ENCODE measurements at places on chromosomes 2 and 18.

DNA sequence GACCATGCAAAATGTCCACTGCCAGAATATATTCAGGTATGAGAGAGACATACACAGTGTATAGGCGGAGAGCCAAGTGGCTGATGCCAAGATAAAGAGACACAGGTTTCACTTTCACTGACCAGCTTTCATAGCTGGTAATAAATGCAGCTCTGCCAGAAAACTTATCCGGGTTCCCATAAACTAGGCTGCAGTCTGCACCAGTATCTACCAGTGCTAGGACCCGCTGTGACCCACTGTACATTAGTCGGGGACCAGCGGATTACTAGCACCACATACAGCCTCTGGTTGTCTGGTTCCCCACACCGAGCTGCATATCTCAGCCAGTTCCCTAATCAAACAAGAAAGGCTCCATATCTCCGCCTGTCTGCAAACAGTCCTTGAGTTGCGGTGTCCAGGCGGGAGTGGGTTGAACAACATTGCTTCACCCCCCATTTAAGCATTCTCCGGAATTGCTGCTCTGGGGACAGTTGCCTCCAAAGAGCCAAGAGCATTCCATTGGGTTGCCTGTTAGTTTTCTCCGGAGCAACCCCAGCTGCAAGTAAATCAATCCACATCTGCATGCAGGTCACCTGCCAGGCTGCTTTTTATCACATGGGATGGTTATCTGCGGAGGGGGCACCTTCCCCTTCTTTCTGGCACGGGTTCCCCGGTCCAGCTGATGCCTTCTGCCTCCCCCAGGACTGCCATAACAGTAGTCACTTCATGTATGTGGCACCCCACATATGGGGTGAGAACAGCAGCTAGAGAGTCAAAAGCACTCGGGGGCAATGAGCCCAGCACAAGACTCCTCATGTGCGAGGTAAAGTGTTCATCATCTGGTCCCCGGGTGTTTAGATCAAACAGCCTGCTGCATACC, 18.0 kb upstream of the KLHL23 start:
- no peak for DNase-seq

- DNase-seq: no peak
Observed at GRCh38 chr18:48702346-48703027, 163.7 kb downstream of the CTIF start.

GRCh38 chr2:129302561-129303183, 676.8 kb upstream of the RAB6C start:
- no peak for DNase-seq

DNA sequence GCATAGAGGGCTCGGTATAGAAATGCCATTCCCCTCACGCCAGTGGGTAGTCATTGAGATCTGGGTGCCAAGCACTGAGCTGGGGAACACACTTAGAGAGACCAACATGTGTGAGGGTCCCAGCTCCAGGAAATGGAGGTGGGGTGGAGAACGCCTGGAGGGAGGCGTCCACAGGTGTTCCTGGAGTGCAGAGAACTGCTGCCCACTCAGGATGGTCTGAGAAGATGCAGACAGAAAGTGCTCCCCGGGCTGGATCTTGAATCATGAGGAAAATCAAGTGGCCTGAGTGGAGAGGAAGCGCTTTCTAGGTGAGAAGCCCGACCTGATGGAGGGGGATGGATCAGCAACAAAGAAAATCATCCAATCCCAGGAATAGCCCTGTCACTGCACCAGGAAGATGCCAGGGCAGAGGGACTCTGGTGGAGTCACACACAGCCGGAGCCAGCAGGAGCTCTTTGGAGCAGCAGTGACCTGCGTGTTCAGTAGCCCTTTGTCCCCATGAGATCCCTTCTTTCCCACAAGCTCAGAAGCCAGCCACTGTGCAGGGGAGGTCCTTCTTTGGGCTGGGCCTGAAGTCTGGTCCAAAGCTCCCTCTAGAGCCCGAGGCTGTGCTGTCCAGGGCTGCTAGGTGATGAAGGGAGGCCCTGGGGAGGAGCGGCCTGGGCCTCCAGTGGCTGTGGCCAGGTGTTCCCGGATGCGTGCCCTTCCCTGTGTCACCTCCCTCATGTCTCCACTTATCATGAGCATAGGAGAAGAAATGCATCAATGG, 112.3 kb downstream of the RNF144A start:
- no peak for DNase-seq

- DNase-seq: no peak
Observed at GRCh38 chr18:70172225-70172624, 33.3 kb downstream of the RTTN start.

GRCh38 chr2:75041226-75041625, 82.8 kb downstream of the POLE4 start:
- DNase-seq: no peak

- no peak for DNase-seq
Observed at GRCh38 chr18:26255695-26256622, 29.7 kb downstream of the TAF4B start.

- no peak for DNase-seq
Observed at GRCh38 chr2:112686348-112687217, 34.2 kb upstream of the NT5DC4 start.

DNA sequence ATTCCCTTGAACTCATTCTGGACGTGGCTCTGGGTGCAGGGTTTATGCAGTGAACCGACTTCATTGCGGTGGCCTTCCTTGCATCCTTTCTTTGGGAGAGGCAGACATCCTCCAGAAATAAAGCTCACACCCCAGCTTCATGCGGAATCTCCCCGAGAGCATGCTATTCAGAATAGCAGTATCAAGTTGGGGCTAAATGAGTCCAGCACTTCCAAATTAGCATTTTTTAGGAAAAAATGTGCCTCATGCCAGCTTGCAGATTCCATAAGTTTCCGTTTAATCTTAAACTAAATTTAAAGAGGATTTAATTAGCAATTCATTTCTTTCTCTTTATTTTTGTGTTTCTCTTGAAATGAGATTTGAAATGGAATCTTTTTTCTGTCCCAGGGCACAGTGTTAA, 107.4 kb upstream of the HDAC4 start:
- DNase-seq: no peak

- no peak for DNase-seq
Observed at GRCh38 chr2:8489751-8490150, 192.1 kb upstream of the ID2 start.

DNA sequence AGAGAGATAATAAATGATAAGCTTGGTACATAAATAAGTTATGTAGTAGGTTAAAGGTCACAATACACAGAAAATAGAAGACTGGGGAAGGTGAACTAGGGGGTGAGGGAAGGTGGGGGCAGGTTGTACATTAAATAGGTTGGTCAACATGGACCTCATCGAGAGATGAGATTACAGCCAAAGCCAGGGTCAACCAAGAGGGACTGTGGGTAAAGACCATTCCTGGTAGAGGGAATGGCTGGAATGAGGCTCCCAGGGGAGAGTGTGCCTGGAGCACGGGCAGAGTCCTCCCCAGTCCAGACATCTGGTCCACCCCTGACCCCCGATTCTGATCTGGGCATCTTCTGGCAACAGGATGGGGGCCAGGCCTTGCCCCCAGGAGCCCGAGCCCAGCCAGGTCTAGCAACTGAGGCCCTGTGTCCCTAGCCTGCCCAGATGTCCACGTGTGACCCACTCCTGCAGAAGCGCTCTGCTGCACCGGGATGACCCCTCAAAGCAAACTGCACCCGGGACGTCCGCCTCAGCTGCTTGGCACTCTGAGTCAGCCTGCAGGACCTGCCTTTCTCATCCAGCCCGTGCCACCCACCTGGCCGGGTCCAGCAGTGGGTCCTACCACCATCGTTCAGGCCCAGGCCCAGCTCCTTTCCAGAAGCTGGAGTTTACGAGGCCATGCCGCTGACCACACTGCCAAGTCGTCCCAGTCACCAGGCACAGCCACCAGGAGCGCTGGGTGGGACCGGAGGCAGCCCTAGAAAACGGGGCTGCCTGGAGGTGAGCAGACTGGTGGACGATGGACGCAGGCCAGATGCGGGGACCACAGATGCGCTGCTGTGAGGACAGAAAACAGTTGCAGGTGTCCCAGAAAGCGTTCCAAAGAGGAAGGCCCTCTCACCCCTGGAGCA, 56.2 kb upstream of the ID2 start:
- no peak for DNase-seq

DNA sequence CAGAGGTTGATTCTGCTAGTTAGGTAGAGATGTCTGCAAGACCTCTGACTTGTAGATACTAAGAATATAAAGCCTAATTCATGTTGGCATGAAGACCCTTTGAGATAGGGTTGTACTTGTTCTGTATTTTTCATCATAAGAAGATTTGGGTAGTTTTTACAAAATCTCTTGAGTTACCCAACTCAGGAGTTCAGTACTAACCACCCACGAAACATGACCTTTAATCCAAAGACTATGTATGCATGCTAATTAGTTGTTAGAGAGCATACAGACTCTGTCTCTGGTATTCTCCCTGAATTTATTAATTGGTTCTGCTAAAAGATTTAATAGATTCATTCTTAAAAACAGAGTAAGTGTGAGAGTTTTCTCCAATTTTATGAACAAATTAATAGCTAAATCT, 16.9 kb downstream of the PECR start:
- DNase-seq: no peak

GRCh38 chr2:241904011-241904718, 34.6 kb downstream of the RTP5 start:
- DNase-seq: no peak

DNA sequence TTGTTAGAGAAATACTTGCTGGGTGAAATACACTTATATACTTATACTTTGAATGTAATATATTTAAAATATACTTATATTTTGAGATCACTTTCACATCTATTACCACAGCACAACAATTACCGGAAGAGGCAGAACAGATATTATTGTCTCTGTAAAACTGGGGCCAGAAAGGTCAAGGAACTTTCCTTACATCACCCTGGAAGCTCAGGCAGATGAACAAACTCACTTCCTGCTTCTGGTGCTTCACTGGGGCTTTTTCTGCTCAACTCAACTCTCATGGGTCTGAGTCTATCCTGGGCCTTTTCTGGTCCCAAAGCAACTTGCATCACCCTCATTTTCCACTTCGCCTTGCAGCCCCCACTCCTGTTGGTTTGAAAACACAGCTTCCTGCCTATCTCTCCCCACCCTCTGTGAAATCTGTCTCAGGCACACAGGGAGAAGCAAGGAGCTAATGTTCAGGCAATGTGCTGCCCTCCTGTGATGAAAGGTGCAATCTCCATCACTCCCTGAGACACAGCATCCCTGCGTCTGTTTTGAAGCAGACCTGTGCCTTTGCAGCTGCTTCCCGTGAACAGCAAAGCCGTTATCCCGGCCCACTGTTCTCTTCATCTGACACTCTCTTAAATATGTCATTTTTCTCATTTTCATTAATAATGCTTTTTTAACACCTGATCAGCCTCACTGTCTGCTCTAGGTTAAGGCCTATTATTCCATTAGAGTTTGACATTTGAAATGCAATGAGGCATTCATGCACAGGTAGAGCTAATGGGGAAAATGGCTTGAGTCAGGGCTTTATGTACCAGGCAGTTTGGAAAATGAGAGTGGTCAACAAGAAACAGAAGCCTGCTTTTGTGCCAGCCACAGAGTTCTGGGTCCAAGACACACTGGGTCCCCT, 251.9 kb upstream of the CHAC2 start:
- no peak for DNase-seq

DNA sequence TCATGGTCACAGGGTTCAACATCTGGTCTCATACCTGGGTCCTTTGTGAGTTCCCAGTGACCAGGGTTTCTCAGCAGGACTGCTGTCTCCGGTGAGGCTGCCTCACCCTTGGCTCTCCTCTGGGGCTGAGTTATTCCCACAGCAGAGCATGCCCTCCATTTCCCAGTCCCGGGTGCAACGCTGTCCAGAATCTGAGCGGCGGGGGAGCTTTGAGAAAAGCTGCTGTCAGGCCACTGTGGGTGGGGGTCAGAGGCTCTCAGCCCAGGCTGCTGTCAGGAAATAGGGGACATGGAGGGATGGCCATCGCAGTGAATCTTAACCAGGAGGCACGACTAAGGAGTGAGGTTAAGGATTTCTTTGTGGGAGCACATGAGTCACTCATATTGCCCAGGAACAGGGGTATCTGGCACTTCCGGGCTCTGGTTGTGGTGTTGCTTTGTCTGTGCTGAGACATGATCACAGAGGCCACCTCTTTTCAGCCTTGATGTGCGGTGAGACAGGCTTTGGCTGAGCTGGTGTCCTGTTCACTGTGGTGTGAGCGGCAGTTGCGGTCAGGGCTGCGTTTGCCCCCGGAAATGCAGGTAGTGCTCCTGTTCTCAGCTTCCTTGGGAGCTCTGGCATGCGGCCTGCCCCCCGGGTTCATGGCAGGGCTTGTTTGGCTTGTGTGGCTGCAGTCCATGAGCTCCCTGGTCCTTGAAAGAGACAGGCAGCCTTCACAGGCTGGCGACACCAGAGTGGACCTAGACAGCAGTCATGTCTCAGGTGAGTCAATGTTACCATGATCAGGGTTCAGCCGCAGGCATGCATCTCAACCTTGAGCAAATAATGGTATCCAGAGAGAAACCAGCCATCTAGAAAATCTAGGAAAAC, 310.7 kb upstream of the MYT1L start:
- no peak for DNase-seq

DNA sequence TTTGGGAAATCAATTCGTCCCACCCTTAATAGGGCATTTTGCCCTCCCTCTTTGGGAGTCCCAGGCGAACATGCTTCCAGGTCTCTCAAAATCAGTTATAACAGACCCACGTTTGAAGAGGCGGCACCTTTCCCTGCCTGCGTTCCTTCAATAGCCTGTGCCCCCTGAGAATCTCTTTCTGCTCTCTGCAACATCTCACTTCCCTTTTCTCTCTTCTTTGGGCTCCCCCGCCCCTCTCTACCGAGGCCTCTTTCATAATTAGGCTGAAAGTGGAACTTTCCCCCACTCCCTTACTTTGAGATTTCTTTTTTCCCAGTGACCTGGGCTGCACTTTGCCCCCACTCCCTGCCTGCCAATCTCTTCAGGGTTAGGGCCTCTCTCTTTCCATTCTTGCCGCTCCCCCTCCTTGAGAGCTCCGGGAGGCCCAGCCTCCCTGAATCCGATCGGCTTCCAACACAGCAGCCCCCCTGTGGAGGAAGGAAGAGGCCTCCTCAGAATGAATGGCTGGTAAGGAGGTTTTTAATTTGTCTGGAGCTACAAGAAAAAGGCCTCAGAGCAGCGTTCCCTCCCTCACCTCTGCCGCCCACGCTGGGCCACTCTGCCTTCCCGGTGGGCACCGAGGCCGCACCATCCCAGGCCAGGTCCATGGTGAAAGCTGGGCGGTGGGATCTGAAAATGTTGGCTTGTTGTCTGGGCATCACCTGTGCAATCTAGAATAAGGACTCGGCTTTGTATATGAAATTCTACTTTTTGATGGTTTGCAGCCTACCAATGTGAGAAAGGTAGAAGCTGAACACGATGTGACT, 162.6 kb upstream of the SIX3 start:
- DNase-seq: no peak

DNA sequence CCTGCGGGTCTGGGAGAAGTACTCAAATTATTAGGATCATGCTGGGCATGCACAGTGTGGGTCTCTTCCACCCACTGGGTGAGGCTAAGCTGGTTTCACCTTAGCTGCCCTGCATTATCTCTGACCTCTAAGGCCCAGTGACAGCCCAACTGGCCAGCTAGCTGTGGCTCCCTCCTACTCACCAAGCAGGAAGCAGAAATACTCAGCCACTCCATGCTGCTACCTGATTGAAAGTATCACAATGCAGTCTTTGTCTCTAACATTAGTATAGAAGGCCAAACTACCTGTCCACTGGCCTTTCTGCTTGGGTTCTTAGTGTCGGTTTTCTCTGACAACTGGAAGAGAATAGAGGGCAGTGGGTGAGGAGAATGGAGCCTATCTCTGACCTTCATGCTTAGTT, 47.3 kb upstream of the RAB27B start:
- DNase-seq: no peak

- DNase-seq: no peak
Observed at GRCh38 chr2:1945819-1946218, 201.5 kb upstream of the PXDN start.

GRCh38 chr2:149152469-149152953, 114.0 kb downstream of the LYPD6B start:
- no peak for DNase-seq

- no peak for DNase-seq
Observed at GRCh38 chr18:50619861-50620275, 60.0 kb downstream of the MAPK4 start.

All from activated effector memory CD4-positive, alpha-beta T cell treated with Interleukin-2 at 50 U/mL for 16 hours (primary cell).